MM.1S (cell line): ENCODE measurements at places on chromosomes 16 and 17.

- peak; percentile 33 for DNase-seq
Observed at GRCh38 chr17:1362964-1363363, 37.1 kb downstream of the YWHAE start.

- no peak for DNase-seq
Observed at GRCh38 chr17:82729479-82730260, 5.7 kb upstream of the FN3K start.

DNA sequence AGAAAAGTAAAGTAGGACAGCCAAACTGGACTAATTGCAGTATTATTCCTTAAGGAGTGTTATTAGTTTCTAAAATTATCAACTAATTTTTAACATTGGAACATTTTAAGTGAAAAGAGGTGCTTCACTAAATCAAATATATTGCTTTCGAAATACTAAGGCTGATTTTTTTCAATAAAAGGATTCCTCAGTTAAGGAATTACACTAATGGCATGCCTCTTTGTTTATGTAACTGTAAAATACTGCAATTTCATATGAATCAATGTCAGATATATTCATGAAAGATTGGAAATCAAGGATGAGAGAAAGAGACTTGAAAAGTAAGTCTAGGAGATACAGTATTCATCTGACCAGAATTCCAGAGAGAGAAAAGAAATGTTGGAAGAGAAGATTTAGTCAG, 129.8 kb downstream of the TANC2 start:
- DNase-seq, result no peak

GRCh38 chr16:13939821-13940220, 19.9 kb downstream of the ERCC4 start:
- DNase-seq, result no peak

DNA sequence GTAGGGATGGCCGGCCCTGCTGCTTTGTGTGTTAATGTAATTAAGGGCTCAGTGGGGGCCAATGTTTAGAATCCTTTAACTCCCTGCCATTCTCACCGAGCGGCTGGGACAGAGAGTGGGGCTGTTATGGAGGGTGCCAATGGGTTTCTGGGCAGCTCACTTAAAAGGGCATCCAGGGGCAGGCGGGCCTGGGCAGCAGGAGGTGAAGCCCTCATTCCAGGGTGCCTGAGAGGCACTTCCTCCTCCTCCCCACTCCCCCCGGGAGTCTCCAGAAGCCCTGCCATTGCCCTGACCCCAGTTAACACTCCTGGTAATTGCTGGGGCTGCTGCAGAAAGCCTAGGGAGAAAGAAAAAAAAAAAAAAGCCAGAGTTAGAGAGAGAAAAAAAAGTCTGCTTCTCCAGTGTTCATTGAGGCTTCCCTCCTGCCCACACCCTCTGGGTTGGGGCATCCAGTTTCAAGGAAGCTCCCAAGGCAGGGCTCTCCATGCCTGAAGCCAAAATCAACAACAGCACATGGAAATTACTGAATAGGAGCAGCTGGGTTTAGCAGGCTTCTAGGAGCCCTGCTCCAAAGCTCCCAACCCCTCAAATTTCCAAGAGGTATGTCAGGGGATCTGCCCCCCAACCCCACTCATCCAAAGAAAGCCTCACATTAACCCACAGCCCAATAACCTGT, 28.0 kb downstream of the CUEDC1 start:
- no peak for DNase-seq
